ENCODE measurements at places on chromosomes 2 and 18. TPM values are rescaled to one million over a fixed set of nuclear protein-coding genes. Genes with fewer than 3 reads are reported as not detected.

Gene NIF3L1
- total RNA-seq = 19.6 TPM

Gene PLCD4
- 4.3 TPM for total RNA-seq

- DNase-seq = no peak
Measured at GRCh38 chr2:125745514-125745913, 910.4 kb upstream of the GYPC start.

DNA sequence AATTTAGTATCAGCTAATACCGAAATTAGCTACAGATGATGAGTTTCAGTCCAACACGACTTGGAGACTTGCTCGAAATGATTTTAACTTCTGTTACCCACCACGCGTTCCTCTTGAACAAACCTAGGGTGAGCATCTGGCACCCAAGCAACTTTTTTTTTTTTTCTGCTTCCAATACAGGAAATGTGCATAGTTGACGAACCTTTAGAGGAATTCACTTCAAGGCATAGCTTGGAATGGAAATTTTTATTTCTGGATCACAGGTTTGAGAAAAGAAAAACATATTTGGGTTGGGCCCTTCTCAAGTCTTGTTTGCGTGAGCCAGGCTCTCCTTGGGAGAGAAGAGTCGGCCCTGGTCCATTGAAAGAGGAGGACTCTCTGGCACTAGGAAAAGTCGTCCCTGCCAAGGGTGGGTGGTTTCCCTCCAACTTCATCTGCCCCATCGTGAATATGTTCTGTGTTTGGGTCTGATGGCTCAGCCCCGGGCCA lies 37.4 kb upstream of the RPL31 start:
- DNase-seq = no peak

DNA sequence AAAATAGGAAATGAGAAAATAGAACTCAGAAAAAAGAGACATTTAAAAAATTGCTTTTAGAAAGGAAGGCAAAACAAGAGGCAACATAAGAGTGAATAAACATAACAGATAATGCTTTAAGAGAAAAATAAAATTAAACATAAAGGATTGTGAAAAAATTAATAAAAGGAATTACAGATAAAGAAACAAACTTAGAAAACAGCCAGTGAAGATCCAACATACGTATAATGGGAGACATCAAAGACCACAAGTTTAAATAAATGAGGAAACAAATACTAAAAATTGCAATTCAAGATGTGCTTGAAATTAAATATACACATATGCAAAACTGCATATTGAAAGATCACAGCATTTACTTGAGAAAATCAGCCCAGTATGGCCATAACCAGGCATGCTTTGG lies 448.9 kb downstream of the NBAS start:
- no peak for DNase-seq

DNA sequence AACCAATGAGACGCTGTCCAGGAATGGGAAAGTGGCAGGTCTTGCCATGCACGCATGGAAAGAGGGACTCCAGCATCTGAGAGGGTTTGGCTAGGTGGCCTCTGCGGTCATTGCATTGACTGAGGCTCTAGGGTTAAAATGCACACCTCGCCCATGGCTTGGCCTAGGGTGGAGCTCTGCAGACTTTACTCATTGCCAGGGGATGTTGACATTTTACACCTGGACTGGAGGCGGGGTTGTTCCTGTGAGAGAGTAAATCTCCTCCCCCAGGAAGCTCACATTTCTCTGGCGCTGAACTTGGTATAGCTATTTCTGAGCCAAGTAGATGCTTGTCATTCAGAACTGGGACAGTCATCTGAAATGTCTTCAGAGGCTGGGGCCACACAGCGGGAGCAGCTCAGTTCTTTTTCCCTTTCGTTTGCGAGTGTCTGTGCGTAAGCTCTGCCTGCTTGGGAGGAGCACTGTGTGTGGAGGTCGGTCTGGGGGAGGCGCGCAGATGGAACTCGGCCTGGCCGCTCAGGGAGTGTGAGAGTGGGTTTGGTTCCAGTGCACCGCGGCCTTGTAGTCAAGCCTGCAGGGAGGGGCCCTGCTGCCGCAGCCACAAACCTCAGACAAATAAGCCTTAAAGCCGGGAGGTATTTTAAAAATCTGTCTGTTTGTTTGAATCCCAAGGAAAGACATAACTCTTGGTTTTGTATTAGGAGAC lies 76.5 kb downstream of the LPIN1 start:
- no peak for DNase-seq

GRCh38 chr2:60926741-60927552 lies 45.6 kb downstream of the REL start:
- no peak for DNase-seq

Gene PSMA8
- not detected for total RNA-seq

Gene TMEM169
- 3.8 TPM for total RNA-seq

DNA sequence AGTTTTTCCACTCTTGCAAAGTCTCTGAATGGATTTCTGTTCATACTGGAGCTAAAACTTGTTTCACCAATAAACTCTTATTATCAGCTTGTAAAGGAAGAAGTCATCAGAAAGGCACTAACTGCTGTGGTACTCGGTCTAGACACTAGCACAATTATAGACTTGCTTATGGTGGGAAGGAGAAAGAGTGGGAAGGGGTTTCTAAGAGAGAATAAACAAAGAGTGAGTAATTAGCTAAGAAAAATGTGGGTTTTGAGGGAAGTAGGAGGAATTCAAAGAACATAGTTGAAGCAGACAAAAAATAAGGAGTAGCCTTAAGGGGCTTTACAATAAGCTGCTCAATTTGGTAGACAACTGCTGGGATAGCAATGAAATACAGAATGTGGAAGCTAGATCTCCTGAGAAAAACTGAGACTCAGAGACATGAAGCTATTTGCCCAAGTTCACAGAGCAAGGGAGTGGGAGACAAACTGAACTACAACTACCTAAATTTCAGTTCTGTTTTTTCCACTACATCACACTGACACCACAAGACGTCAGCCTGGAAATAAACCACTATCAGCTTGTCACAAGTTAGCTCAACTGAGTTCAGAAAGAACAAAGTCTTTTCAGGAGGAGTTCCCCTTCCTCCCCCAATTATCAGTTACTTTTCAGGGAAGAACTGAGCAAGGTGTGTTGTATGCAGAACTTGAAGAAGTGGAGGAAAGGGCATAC lies 59.7 kb downstream of the MAP4K3 start:
- DNase-seq = no peak

DNA sequence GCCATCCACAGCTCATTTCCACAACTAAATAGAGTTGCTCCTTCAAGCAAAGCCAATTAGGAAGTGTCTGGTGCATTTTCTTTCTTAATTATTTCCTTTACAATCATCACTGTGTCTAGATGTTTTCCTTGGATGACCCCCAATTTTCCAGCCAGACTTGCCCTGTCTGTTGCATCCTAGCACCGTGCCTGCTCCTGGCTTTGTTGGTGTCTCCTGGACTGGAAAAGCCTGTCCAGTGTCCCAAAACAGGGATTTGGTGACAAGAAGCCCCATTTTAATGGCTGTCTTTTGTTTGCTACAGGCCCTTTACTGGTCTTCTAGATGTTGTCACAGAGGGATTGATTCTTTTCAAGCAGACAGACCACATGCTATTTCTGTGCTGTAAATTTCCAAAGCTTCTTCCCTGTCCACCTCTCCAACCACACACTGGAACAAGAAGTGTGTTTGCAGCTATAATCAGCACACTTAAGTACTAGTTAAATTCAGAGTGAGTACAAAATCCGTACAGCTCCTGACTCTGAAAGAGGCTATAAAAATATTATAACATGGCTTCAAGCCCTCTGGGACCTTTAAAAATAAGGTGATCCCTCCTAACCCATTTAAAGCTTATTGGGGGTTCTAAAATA lies 38.4 kb downstream of the RNF144A start:
- no peak for DNase-seq

DNA sequence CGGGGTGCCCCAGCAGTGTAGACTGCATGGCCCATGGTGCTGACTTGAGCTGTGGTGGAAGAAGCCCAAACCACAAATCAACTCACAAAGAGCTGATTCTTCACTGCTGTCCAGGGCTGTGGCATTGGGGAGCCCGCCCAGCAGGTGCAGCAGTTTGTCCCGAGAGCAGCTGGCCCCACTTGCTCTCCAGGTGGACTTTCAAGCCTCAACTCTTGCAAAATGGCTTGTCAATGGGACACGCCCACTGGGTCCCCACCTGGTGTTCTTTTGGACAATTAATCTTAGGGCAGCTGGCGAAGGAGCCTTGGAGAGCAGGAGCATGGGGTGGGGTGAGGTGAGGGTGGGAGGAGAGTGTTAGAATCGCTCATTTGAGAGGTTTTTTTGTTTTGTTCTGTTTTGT lies 117.9 kb downstream of the MYCN start:
- DNase-seq = no peak

Gene PRKRA
- 39.3 TPM for total RNA-seq

GRCh38 chr2:159712929-159713420 lies 669 bp downstream of the MARCHF7 start:
- no peak for DNase-seq

- no peak for DNase-seq
Measured at GRCh38 chr18:22826726-22827125, 106.4 kb upstream of the RBBP8 start.

Gene RNF144A
- 144 TPM for total RNA-seq

GRCh38 chr18:13374468-13375301 lies 156.1 kb downstream of the LDLRAD4 start:
- no peak for DNase-seq

Gene ZNF512
- 44.0 TPM for total RNA-seq

Gene TMX3
- 71.4 TPM for total RNA-seq

Gene SALL3
- 10.2 TPM for total RNA-seq

Gene WDR54
- total RNA-seq = 19.7 TPM

GRCh38 chr2:170685591-170685990 lies 29.5 kb upstream of the SP5 start:
- DNase-seq = no peak

GRCh38 chr2:101623031-101623521 lies 74.4 kb upstream of the MAP4K4 start:
- DNase-seq = no peak

- DNase-seq = no peak
Measured at GRCh38 chr2:111030260-111030891, 90.3 kb upstream of the BCL2L11 start.

DNA sequence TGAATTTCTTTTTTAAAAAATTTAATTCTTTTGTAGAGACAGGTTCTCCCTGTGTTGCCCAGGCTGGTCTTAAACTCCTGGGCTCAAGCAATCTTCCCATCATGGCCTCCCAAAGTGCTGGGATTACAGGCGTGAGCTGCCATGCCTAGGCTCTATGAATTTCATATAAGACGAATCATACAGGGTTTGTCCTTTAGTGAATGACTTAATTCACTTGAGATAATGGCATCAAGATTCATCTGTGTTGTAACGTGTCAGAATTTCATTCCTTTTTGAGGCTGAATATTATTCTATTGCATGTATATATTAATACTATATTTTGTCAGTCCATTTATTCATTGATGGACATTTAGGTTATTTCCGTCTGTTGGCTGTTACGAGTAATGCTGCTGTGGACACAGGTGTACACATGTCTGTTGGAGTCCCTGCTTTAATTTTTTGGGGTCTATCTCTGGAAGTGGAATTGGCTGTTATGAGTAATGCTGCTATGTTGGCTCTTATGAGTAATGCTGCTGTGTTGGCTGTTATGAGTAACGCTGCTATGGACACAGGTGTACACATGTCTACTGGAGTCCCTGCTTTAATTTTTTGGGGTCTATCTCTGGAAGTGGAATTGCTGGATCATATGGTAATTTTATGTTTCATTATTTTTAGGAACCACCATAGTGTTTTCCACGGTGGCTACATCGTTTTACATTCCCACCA lies 210.6 kb downstream of the CAMKMT start:
- no peak for DNase-seq

Gene BOK
- 55.9 TPM for total RNA-seq

DNA sequence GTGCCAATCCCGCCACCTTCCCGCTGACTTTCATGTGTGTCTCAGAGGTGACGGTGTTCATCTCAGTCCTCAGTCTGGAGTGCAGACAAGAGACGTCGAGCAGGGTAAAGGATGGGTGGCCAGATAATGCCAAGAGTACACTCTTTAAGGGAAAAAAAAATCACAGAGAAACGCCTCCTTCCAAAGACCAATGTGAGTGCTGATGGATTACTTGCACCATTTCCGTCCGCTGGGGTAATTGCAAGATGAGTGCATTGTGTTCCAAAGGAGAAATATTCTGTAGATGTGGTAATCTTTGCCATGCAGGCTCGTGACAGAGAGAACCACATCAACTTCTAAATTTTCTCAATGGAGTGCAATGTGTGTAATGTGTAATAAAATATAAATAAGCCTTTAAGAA lies 81.0 kb downstream of the KLHL29 start:
- no peak for DNase-seq

Gene SUCLG1
- total RNA-seq = 80.9 TPM

GRCh38 chr2:12046641-12047040 lies 300.2 kb downstream of the LPIN1 start:
- DNase-seq = no peak
